ENCODE measurements at places on chromosomes 13 and 19.

DNA sequence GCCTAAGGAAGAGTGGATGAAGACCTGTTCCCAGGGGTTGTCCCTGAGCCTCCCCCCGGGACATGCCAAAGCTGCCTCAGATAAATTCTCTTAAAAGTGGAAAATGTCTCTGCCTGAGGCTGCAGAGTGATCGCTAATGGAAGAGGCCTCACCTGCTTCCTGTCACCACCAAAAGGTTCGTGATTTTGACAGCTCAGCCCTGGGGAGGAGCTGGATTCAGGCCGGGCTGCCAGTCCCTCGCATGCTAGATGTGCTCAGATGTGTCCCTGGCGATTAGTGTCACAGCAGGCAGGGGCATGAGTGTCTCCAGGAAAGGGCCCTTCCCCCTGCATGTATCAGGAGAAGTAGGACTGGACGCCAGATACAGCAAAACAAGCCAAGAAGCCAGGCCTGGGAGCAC lies 626.5 kb downstream of the UQCRFS1 start:
- no peak for DNase-seq

DNA sequence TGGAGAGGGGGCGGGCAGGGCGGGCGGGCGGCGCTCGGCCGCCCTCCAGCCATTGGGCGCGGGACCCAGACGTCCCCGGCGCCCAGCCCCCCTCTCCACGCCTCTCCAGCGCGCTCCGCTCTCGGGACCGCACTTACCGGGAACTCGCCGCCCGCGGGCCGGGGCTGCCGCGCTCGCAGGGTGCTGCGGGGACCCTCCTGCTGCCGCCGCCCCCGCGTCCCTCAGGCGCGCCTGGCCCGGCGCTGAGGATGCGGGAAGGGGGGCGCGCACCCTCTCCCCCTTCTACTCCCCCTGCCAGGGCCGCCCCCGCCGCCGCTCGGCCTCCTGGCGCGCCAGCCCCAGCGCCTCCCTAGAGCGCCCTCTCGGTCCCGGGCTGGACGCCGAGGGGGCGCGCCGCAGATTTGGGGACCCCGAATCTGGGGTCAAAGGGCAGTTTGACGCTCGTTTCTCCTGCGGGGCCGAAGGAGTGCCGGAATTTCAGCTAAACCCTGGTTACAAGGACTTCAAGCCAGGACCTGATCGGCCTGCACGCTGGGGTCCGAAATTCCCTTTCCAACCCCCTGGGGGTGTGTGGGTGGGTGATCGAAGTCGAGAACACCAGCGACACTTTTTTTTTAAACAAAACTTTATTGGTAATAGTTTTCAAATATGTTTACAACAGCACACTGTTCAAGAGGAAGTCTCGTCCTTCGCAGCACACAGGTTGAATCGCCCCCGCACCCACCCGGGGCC lies 696 bp upstream of the SAMD1 start:
- DNase-seq = peak; percentile 69

GRCh38 chr19:50925734-50926133 lies 14.5 kb upstream of the KLK4 start:
- no peak for DNase-seq

- DNase-seq = peak; percentile 72
Observed at GRCh38 chr13:41222259-41222852, 28.0 kb upstream of the KBTBD7 start.

DNA sequence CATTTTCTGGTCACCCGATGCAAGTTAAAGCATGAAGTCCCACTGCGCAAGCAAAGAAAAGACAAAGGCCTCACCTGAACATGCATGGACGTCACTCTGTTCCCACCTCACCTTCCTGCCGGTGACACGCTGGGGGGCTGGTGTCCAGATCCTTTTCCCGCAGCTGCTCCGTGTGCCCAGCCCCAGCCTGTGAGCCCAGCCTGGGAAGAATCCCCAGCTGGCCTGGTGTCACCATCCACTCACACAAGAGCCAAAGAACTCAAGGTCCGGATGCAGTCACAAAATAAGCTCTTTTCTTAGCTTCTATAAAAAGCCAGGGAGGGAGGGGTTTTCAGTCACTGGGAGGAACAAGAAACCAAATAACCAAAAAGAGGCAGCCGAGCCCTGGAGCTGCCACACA lies 249.9 kb downstream of the COL4A1 start:
- DNase-seq = no peak

DNA sequence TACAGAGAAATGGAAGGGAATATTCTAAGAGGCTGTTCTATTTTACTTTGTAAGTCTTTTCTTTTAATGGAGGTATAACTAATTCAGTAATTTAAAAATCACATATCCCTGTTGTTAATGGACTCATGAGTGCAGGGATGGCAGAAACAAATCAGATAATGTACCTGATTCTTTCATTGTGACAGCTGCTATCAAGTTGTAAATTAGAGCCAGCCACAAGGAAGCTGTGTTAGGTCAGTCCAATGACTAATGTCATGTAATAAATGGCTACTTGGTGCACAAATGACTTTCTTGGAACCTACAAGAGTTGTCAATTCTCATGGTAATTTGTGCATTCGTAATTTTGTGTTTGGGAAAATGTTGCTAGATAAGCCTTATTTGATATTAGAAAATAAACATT lies 446.4 kb downstream of the DCT start:
- DNase-seq = no peak

DNA sequence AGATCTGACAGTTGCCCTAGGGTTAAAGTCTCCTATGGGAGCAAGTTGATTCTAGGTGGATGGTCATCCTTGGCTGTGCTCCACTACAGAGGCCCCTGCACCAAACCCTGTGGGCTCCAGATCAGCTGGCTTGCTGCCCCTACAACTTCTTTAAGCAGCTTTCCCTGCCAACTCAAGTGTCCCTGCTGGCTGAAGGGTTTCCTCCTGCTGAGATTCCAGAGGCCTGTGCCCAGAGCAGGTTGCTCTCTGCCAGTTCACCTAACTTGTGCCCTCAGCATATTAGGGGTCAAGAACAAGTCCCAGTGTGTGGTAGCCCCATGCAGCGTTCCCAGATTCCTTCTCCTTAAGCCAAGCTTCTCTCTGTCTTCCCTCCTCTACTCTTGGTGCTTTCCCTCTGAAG lies 85.6 kb downstream of the ZMYM2 start:
- DNase-seq = no peak

- no peak for DNase-seq
Observed at GRCh38 chr13:79846386-79846785, 365.4 kb downstream of the NDFIP2 start.

DNA sequence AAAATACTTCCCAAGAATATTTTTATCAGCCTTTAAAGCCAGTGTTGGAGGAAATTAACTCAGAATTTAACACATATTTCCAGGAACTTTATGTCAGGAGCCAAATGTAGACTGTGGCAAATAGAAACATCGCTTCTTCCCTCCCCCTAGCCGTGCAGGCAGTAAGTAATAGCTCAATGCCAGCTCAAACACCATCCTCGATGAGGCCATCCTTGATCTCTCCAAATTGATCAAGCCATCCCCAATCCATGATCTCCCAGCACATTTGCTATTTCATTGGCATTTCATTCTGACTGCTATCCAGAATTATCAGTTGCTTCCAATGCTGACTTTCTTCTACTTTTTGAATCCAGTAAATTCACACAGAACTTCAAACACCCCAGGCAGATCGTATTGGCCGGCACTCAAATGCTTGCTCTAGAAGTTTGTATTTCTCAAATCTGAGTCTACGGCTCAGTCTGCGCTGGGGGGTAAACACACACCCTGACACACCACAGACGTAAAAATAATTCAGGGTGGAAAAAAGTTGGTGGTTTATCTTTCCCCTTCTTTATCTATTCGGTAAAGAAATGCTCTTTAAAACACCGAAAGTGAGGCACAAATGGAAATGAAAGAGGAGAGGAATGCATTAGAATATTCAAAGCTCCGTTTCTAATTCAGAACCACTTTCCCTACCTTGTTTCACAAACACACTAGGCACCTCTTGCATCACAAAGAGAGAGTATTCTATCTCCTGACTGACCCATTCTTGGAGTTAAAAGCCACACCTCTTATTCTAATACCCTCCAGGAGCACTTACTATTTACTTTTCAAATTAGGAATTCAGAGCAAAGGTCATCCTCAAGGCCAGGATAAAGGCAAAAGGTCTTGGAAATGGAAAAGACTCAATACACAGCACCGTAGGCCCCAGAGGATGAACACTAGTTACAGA lies 991 bp downstream of the OBI1 start:
- DNase-seq = no peak

GRCh38 chr19:10876459-10877240 lies 5.3 kb downstream of the CARM1 start:
- no peak for DNase-seq

GRCh38 chr19:41330481-41330880 lies 20.5 kb downstream of the CCDC97 start:
- DNase-seq = peak; percentile 44

- DNase-seq = no peak
Observed at GRCh38 chr19:42255766-42256745, 1.1 kb upstream of the ERF start.

- no peak for DNase-seq
Observed at GRCh38 chr13:35892837-35893814, 238.1 kb downstream of the DCLK1 start.

DNA sequence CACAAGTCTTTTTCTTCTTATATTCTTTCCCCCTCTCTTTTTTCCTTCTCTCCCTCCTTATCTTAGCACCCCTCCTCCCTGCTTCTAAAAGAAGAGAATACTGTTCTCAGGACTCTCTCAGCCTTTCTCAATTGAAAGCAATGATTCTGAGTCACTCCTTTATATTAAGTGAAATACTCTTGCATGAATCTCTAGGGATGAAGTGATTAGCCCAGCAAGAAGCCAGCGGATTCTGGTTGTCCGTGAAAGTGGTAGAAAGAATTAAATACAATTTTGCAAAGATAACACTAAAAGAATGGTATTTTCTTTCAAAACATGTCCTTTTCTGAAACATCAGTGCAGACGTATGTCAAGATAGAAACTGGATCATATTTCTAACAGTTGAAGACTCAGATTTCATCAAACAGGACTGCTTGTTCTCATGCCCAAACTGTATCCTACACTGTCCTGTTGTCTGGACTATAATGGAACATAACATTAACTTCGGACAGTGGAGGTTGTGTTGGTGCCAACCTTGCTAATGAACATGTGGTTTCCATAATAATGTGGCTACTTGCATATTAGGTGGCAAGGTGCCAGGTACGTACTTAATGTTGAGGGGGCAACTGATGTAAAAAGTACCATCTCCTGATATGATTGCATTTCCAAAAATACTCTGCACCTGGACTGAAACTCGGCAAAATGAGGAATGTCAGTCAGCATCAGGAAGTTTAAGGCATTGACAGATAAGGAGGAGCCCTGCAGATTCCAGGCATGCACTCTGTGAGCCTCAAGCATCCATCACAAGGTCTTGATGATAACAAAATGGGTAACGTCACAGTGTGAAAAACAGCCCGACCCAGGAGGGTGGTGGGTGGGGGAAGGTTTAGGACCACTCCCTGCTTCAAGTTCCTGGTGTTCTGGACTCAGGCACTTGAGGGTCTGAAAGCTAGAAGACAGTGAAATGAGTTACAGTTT lies 357.2 kb downstream of the DLEU7 start:
- no peak for DNase-seq

DNA sequence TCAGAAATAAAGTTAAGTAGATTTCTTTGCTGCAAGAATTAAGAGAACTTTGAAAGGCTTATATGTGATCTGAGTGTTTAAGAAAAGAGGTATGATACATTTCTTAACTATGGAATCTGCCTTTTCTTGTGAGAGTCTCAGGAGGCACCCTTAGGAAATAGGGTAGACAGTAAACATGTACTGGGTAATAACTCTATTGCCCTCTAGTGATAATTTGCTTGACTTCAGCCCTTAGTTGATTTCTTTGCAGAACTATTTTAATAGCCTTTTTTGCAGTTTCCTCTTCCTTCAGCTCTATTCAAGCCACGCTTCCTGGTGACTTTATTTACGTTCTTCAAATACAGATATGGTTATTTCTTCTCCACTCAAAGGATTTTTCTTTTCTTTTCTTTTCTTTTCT lies 37.0 kb upstream of the CCNA1 start:
- peak; percentile 4 for DNase-seq

DNA sequence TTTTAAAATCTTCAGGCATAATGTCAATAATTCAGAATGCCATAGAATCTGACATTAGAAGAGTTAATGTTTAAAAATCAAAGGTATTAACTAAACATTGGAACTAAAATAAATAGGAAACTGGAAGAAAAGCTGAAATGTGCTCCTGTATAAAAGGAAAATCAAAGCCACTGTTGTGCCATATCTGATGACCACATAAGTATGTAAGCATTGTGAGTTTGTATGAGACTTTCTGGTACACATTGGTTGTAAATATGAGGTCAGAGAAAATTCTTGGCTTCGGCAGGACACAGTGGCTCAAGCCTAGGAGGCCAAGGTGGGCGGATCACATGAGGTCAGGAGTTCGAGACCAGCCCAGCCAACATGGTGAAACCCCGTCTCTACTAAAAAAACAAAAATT lies 48.3 kb upstream of the INTS6 start:
- DNase-seq = no peak

GRCh38 chr19:54606230-54606629 lies 12.8 kb downstream of the LILRA1 start:
- no peak for DNase-seq

GRCh38 chr19:44878120-44878865 lies 12.8 kb upstream of the TOMM40 start:
- no peak for DNase-seq

GRCh38 chr13:93727211-93728141 lies 500.9 kb downstream of the GPC6 start:
- DNase-seq = no peak

- DNase-seq = no peak
Observed at GRCh38 chr19:2495651-2496316, 19.9 kb downstream of the GADD45B start.

GRCh38 chr19:57934820-57935665 lies at the start of gene ZNF418:
Gene ZNF418, minus strand, starts transcription at chr19:57935402. Its CDS starts 1,580 bp downstream, at chr19:57933822.
- peak; percentile 69 for DNase-seq

- DNase-seq = no peak
Observed at GRCh38 chr13:30718661-30719524, 16.4 kb upstream of the ALOX5AP start.
